ENCODE measurements at places on chromosomes 3 and 15.

DNA sequence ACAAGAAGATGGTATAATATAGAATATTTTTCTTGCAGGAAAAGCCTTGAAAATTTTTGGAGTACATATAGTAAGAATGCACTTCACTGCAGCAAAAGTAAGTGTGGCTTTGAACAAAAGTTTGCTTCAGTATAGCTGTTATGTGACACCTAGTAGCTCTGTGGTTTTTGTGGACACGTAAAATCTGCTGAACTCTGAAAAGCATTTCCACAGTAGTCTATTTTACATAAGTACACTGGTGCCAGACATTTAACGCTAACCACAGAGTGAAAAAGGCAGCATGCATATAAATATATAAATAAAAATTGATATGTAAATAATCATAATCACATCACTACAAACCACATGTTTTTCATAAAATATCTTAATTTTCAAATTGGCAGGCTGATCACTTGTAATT lies 39.8 kb downstream of the CGGBP1 start:
- DNase-seq, result no peak

DNA sequence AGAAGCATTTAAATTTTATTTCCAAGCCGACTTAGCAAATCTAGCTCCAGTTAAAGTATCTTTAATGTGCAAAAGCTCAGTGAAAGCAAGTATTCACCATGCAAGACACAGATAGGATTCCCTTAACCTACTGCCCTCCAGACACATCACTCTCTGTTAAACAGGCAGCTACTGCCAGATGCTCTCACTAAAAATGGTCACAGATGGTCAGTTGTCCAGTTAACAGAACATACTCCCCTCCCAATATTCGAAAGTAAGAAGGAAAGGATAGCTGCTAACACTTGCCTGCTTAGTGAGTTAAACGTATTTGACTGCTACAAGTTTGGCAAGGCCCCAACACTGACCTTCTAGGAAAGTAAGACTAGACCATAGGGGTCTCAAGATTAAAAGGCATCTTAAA lies 73.7 kb downstream of the PRTG start:
- DNase-seq, result no peak

- no peak for DNase-seq
These were observed 152.1 kb downstream of the OSBPL10 start for GRCh38 chr3:31829010-31829409.

- no peak for DNase-seq
These were observed 580 bp upstream of the FXR1 start for GRCh38 chr3:180911876-180912303.

GRCh38 chr3:187617213-187617612 lies 53.0 kb downstream of the SST start:
- no peak for DNase-seq

DNA sequence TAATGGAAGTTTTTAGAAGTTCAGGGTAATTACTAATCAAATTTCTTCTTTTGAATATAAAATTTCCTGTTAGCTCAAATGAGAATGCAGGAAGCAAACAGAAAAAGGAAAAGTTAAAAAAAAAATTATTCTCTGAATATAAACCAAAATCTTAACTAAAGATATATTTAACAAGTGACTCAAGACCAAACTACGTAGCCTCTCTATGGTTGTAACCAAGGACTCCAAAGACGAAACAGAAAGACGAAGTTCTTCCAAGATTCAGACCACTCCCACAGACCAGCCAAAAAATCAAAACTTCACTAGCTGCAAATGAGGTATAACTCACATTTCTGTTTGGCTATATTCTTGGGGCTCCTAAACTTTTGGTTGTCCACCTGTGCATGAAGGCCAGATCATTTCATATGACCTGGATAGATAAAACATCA lies 846.5 kb upstream of the ALCAM start:
- DNase-seq, result no peak

DNA sequence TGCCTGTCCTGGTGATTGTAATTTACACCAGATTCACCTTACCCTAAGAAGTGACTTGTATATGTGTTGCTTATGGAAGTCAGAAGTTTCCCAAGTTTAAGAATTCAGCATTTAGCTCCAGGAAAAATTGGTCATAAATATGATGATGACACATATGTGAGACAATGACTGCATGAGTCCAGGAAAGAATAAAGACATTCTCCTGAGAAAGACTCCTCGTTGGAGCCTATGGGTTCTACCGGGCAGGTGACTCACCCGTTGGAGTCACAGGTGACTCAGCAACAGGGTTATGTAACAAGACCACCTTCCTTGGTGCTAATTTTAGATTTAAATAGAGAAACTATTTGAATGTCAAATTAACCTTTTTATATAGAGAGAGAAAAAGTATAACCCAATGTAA lies 662.4 kb downstream of the FHIT start:
- DNase-seq, result no peak

DNA sequence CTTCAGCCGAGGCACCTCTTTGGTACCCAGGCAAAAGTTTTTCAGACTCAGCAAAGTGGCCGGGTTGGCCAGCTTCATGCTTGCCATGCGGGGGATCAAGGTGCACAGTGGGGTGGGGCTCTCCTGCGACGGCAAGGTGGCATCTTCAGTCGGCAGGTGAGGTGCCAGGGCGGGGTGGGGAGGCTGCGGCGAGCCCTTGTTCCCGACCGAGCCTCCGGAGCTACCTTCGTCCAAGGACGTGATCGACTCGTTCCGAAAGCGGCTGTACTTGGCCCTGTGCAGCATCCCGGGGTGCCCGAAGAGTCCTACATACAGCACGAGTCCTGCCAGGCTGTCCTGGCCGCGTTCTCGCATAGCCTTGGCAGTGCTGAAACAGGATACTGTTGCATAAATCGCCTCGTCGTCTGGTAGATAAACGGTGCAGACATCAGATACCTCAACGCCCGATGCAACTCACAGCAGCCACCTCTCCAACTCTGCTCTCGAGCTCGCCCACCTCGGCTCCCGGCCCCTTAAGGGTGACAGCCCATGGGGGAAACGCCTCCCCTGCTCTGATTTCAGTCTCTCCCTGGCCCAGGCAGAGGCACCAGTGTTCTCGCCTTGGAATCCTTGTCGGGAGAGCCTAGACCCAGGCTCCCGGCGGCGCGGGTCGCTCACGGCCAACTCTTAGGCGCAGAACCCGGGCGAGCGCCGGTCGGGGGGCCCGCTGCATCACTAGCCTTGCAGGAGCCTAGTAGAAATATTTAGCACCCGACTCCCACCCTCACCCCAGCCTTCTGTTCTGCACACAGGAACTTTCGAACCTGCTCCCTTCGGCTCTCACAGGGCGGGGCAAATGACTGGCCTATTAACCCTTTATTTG lies 826 bp downstream of the SHC4 start:
- no peak for DNase-seq

DNA sequence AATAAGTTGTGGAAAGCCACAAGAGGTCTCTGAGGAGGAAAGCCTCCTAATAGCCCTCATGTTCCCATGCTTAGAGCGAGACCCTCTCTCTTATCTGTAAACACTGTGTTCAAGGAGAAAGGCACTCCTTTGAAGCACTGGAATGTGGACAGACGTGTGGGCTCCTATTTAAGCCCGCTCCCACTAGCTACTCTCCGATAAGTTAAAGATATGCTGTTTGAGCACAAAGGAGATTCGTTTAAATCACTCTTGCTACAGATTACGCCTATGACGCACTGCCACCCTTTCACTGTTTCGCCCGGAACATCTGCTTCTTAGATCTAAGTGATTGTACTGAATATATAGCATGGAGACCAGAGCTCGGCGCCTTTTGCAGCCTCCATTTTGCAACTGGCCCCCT lies 57.8 kb upstream of the FAM3D start:
- DNase-seq, result no peak

GRCh38 chr3:71022551-71023335 lies 560.8 kb downstream of the FOXP1 start:
- DNase-seq, result no peak

GRCh38 chr15:43774062-43774461 lies 2.7 kb downstream of the ELL3 start:
- DNase-seq, result no peak

GRCh38 chr15:51727141-51727897 lies 10.1 kb downstream of the LYSMD2 start:
- no peak for DNase-seq

GRCh38 chr3:64340641-64341101 lies 115.4 kb upstream of the PRICKLE2 start:
- DNase-seq, result no peak

DNA sequence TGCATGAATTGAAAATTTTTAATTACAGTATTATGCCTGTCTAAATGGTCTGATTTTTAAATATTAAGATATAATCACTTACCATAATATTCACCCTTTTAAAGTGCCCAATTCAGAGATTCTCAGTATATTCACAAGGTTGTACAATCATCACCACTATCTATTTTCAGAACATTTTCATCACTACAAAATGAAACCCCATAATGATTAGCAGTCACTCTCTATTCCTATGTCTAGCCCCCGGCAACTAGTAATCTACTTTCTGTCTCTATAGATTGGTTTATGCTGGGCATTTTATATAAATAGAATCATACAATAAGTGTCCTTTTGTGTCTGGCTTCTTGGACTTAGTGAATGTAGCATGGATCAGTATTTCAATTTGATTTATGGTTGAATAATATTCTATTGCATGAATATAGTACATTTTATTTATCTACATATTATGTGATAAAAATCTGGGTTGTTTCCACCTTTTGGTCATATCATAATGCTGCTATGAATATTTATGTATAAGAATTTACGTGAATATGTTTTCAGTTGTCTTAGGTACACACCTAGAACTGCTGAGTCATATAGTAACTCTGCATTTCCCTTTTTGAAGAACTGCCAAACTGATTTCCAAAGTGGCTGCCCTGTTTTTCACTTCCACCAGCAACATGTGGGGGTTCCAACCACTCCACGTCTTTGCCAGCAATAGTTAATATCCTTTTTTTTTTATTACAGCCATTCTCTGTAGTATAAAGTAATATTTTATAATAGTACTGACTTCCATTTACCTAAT lies 485.7 kb upstream of the ZNF385D start:
- no peak for DNase-seq

DNA sequence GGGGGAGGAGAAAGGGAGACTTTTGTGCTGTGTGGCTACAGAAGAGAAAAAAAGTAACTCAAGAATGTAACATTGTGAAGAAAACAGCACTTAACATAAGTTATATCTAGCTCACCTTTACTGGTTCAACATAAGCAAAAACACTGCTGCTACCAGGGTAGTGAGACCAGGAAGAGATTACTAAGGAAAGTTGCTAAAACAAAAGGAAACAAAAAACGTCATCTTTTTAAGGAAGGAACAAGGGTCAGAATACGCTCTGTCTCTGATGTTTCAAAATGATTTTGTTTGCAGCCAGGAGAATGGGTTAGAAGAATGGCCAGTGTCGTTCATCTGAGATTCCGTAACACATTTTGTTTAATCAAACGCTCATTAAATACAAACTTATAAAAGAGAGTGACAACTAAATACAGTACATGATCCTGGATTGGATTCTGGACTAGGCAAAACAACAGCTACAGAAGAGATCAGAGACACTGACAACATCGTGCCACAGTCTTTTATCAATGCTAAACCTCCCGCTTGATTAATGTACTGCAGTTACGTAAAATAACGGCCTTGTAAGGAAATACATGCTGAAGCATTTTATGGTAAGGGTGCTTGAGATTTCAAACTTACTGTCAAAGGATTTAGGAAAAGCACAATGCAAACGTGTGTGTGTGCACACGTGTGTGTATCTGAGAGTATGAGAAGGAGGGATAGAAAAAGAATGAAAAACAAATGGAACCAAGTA lies 67.7 kb downstream of the FOXP1 start:
- no peak for DNase-seq

DNA sequence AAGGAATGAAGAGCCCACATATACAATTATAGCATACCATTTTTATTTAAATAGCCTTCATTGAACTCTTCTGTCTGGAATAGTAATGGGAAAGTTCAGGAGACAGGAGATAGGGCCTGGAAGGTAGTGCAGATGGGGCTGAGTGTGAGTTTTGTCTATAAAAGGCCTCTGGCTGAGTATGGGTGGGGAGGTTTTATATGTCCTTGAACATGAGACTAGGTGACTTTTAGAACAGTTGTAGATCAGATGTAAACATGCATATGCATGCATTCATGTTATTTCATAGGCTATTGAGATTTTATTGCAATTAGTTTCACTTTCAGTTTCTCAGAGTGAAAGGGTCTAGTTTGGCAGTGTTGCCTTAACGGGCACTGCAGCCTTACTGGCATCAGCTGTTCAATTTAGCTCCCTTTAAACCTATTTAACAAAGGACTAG lies 27.1 kb downstream of the CGGBP1 start:
- DNase-seq, result no peak

GRCh38 chr3:136334209-136334608 lies 84.1 kb downstream of the PCCB start:
- DNase-seq, result no peak

GRCh38 chr15:40999190-40999589 lies 45.9 kb downstream of the CHAC1 start:
- no peak for DNase-seq

DNA sequence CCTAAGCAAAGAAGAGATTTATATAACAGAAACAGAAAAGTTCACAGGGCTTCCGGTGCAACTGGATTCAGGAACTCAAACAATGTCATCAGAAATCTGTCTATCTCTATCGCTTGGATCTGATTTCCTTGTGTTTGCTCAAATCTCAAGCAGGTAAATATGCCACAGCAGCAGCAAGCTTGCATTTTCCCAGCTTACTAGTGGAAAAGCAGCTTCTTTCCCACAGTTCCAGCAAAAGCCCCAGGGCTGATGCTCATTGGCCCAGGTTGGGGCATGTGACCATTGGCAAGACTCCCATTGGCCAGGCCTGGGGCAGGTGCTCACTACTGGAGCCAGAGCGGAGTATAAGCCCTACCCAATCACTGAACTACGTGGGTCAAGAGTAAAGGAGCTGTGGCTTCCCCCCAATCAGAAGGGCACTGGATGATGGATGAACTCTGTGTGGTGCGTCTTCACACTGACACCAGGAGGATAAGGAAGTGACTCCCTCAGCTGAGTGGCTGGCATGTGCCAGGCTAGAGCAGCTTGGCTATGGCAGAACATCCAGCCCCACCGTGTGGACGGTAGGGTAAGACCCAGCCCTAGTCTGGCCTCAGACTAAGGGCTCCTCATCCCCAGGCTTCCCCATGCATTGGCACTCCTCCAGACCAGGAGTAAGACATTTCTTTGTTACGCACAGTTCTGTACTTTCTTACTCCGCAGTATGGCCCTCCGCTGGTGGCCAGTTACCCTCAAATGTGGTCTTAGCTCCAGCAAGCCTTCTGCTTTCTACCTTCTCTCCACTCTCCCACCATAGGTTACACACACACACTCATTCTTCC lies 13.1 kb upstream of the VIPR1 start:
- DNase-seq, result no peak

DNA sequence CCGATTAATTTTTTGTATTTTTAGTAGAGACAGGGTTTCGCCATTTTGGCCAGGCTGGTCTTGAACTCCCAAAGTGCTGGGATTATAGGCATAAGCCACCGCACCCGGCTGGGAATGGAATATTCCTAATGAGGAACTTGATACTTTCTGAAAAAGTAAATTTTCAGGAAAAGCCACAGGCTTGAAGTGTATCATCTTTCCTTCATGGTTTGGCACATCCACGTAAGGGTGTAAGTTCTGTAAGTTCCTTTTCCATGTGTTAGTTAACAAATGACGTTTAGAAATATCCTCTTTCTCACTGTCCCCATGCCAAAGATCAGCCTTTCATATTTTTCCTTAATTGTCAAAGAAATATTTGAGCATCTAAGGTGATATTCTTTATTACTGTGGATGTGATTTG lies 24.9 kb downstream of the TMEM45A start:
- DNase-seq, result no peak

- no peak for DNase-seq
These were observed 38.5 kb downstream of the HMCES start for GRCh38 chr3:129317014-129317771.
